ENCODE measurements at places on chromosomes 4 and X.

DNA sequence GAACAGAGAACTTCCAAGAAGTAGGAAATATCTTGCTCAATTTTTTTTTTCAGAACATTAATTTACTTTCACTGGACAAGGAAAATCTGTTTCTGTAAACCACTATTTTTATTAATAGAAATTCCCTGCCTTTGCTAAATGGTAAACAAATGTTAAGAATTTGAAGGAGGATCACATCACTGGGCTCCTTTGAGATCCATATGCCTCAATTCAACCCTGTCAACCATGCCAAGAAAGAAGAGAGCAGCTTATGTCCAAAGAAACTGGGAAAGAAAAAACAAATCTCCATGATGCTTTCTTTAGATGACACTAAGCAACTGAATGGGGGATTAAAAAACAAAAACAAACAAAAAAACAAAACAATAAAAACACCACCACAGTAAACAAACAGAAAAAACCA is 47.7 kb downstream of the LNX1 start:
- DNase-seq, result no peak

- DNase-seq, result no peak
Measured at GRCh38 chrX:38965888-38966287, 164.6 kb downstream of the MID1IP1 start.

DNA sequence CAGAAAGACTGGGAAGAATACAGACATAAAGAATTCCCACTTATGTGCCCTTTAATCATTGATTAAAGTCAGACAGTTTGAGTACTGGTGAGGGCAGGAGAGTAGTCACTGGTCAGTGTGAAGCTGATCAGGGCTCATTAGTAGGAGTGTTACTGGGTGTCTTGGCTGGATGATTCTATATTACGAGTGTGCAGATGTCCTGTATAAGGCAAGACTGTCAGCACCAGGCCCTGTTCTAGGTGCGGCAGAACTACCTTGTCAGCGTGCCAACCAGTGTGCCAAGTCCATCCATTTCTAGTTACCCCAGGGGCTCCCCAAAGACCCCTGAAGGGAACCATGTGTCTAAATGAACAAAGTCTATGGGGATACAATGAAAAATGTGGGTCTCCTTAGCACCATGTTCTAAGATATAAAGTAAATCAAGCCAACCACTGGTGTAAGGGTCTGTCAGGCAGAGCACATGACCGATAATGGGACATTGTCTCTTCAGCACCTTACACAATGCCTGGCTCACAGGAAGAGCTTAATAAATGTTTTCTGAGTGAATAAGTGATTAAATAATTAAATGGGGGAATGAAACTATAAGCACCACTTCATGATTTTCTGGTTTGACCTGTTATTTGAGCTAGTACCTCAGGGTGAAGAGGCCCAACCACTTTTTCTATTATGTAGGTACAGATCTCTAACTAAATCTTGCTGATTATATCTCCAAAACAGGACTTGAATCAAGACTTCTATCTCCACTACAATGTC is 205.0 kb downstream of the CAMK2D start:
- no peak for DNase-seq

GRCh38 chr4:138405934-138406567 is 163.9 kb upstream of the SLC7A11 start:
- no peak for DNase-seq

DNA sequence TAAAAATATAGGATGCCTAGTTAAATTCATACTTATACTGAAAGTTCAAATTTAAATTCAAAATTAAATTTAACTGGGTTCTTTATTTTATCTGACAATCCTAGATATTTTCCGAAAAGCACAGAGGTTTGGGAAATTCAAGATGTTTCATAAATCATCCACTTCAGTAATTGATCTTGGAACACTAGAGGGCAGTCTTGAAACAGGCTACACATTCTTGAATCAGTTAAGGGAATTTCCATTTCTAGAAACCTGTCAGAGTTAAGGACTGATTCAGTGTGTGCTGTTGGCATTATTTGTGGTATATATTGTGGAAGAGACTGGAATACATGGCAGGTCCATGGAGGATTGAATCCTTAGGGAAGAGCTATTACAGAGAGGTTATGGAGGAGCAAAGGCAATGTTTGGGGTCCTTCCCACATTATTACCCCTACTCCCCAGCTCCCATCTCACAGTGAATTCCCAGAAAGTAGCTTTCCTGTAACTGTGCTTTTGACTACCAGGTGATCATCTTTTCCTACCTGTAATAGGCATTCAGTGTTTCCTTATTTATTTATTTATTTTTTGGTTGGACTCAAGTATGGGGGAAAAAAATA is 92.9 kb downstream of the EGF start:
- no peak for DNase-seq

DNA sequence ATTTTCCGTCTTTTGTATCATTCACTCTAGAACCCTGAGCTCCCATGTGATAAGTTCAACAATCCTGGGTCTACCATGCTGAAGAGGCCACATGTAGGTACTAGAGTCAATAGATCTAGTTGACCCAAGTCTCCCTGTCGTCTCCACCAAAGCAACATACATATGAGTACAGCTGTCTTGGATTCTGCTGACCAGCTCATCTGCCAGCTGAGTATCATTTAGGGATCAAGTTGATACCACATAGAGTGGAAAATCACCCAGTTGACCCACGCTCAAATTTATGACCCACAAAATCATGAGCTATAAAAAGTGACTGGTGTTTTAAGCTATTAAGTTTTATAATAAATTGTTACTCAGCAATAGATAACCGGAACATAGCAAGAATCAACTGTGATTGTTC is 61.8 kb downstream of the DMD start:
- no peak for DNase-seq

Measured in activated CD8-positive, alpha-beta memory T cell treated with anti-CD3 and anti-CD28 coated beads for 1 hour (primary cell).